ENCODE measurements at places on chromosomes 12 and 14. TPM values are rescaled to one million over a fixed set of nuclear protein-coding genes. Genes with fewer than 3 reads are reported as not detected.

Gene OTUB2
- 1.5 TPM for total RNA-seq

Gene MYH6
- total RNA-seq, result not detected

Gene ARMH4
- total RNA-seq, result 3.7 TPM

Gene APOF
- not detected for total RNA-seq

Gene GDF3
- not detected for total RNA-seq

- DNase-seq, result no peak
Observed at GRCh38 chr12:31466768-31467167, 124.2 kb downstream of the DENND5B start.

DNA sequence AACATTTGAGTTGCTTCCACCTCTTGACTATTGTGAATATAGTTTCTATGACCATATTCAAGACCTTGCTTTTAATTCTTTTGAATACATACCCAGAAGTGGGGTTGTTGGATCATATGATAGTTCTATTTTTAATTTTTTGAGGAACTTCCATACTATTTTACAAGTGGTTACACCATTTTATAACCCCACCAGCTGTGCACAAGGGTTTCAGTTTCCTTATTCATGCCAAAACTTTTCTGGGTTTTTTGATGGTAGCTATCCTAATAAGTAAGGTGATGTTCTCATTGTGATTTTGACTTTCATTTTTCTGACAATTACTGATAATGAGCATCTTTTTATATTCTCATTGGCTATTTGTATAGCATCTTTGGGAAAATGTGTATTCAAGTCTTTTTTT is 109.4 kb upstream of the GARIN2 start:
- DNase-seq, result no peak

DNA sequence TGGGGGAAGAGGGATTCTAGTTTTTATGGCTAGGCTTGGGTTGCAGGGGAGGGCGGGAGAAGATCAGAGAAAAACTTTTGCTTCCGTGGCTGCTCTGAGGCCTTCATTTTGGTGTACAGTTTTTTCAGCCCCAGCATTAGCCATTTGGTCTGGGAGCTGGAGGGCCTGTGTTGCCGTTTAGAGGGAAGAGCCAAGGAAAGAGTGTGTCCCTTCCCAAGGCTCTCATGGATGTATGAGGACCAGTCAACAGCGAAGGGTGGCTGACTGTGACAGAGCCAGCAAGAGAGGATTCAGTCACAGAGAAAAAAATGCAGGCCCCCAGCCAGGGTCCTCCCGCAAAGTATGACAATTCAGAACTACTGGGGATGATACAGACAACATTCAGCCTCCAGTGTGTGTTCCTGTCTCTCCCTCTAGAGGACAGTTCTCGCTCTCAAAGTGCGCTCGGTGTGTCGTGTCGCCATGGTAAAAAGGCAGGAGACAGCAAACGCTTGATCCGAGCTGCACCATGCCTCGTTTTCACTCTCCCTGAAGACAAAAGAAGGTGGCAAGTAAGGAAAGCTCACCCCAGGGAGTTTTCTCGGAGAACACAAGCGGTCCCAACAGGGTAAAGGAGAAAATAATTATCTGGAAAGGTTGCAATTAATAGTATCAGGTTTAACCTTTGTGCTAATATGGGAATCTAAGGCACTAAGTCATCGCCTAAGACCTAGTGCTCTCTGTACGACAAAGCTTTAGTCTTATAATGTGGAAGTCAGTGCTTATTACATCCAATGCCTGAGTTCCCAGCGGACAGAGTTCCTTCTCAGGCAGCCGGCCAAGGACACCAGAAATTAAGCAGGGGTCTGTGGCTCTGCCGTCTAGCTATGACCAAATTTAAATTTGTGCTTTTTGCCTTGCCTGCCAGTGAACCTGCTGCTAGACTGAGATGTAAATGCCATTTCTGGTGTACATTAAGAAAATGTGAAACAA is 157.3 kb upstream of the PLXNC1 start:
- peak; percentile 41 for DNase-seq

DNA sequence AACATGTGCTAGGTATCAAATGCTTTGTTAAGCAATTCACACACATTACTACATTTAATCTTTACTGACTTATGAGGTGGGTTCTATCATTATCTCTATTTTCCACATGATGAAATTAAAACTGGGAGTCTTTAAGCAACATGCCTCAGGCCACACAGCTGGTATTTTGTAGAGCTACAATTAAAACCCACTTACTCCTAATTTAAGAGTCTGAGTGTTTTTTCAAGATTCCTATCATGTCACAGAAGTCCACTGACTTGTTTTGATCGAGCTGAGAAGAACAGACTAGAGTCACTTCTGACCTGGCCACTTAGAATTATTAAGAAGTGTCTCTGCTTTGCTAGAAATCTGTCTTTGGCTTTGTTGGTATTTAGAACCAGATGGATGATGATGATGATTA is 670.7 kb downstream of the NRXN3 start:
- DNase-seq, result no peak

- no peak for DNase-seq
Observed at GRCh38 chr12:123063535-123063934, 83.1 kb downstream of the ARL6IP4 start.

DNA sequence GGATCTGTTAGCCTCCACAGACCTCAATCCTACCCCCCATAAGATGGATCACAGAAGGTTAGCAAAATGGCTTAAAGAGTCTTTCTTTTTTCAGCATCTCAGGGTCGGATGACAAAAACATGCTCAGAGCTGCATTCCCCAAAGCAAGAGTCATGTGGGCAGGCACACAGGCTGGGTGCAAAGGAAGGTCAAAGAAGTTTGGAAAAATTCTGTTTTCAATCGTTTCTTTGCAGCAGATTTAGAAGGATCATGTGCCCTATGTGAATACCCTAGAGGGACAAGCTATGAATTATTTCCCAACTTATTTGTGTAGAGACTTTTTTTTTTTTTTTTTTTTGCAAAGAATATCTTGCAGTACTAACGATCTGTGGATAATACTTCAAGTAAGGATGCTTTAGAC is 845.4 kb downstream of the VRK1 start:
- DNase-seq, result no peak

DNA sequence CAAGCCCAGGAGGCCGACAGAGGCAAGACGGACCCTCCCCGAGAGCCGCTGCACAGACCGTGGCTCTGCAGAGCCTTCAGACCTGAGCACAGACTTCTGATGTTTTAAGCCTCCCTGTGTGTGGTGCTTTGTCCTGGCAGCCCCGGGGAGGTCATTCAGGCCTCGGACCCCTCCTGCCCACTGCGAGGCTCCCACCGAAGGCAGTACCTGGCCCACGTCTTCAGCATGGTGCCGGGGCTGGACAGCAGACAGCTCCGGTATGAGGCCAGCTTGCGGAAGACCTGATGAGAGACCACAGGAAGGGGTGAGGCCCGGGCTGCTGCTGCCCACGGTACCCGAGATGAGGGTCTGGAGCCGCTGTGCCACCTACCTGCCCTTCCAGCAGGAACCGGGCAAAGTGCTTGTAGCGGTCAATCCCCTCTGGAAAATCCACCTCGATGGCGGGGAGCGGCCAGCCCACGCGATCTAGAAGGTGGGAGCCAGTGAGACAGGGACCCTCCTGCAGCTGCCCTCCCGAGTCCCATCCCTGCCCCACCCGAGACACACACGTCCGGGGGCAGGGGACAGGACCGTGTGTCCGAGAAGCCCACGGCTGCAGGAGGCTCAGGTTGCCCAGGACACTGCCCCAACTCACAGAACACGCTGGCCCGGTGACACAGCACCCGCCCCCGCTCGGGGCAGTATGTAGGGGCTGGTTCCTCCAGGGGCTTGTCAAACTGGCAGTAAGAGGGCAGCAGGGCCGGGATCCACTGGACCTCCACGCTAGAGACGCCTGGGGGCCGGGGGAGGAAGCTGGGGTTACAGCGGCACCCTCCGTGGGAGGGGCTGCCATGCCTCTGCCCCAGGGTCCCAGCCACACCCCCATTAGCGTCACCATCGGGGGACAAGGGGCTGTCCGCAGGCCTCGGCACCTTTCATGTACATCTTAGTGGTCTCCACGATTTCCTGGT is 35.6 kb upstream of the UBC start:
- no peak for DNase-seq
